ENCODE measurements at places on chromosomes 4 and X. TPM values are rescaled to one million over a fixed set of nuclear protein-coding genes. Genes with fewer than 3 reads are reported as not detected.

GRCh38 chr4:5992171-5992827, 25.9 kb downstream of the C4orf50 start:
- no peak for DNase-seq

GRCh38 chrX:71282514-71283402, 677 bp upstream of the NONO start:
- DNase-seq = no peak

GRCh38 chr4:144903953-144904711, 193.9 kb downstream of the ANAPC10 start:
- DNase-seq = no peak

- DNase-seq = no peak
These were observed 177.6 kb upstream of the SPRY1 start for GRCh38 chr4:123218981-123219380.

- DNase-seq = no peak
These were observed 86.1 kb downstream of the USP46 start for GRCh38 chr4:52572936-52573485.

- no peak for DNase-seq
These were observed 104.9 kb downstream of the FAM13A start for GRCh38 chr4:88952081-88952480.

The SERPINA7 gene
- not detected for total RNA-seq

- DNase-seq = no peak
These were observed 111.2 kb upstream of the ZNF827 start for GRCh38 chr4:146049802-146050201.

DNA sequence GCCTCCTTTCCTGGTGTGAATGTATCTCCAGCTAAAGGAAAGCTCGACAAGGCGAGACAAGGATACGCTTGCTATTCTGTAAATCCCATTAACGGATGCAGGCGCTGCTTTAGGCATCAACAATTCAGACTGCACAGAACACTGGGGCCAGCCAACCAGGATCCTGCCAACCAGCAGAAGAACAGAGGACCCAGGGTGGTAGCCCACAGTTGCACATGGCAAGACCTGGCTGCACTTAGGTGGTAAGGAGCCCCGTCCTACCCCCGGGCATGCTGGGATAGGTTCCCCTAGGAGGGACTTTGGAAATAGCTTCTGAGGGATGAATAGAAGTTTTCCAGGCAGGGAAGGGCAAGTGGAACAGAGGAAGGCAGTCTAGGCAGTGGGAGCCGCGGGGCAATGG, 20.7 kb downstream of the PSAPL1 start:
- DNase-seq = no peak

The STOX2 gene
- total RNA-seq = 66.6 TPM

The NMU gene
- total RNA-seq = 2.1 TPM

DNA sequence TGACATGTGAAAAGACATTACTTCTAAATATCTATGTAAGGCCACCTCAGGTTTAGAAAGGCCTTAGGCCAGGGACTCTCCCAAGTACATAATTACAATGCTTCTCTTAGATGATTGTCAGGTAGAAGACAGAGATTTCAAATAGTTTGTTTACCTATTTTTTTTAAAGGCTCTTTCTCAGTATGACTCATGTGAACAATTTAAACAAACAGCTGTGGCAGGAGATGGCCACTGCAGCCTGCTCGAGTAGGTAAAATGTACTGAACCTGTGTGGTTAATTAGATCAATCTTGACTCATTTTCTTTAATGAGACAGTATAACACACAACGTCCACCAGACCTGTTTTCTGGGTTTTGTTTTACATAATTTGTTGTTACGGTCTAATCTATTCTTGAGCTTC, 50.2 kb downstream of the LEF1 start:
- no peak for DNase-seq

DNA sequence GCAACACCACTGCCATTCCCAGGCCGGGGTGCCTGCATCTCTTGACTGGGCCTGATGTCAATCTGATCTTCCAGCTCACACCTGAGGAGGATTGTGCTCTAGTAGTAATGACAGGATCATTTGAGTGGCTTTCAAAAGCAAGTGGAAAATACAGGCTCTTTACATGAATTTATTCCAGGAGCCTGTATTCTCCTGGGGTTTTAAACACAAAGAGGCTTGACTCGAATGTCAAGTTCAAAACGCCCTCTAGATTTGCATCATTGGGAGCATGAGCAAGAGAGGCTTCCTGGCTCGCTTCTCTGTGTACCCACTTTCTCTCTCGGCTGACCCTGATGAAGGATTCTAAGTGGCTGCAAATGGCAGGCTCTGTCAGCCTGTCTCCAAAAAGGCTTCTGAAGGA, 199.5 kb upstream of the PUDP start:
- DNase-seq = no peak

- no peak for DNase-seq
These were observed 16.2 kb upstream of the FHL1 start for GRCh38 chrX:136130931-136131833.

The GAGE12F gene
- not detected for total RNA-seq

- no peak for DNase-seq
These were observed 193.8 kb downstream of the BCOR start for GRCh38 chrX:39903937-39904336.

- DNase-seq = no peak
These were observed 402.7 kb upstream of the INTU start for GRCh38 chr4:127229855-127230608.

The BANK1 gene
- total RNA-seq = 1.1 TPM

DNA sequence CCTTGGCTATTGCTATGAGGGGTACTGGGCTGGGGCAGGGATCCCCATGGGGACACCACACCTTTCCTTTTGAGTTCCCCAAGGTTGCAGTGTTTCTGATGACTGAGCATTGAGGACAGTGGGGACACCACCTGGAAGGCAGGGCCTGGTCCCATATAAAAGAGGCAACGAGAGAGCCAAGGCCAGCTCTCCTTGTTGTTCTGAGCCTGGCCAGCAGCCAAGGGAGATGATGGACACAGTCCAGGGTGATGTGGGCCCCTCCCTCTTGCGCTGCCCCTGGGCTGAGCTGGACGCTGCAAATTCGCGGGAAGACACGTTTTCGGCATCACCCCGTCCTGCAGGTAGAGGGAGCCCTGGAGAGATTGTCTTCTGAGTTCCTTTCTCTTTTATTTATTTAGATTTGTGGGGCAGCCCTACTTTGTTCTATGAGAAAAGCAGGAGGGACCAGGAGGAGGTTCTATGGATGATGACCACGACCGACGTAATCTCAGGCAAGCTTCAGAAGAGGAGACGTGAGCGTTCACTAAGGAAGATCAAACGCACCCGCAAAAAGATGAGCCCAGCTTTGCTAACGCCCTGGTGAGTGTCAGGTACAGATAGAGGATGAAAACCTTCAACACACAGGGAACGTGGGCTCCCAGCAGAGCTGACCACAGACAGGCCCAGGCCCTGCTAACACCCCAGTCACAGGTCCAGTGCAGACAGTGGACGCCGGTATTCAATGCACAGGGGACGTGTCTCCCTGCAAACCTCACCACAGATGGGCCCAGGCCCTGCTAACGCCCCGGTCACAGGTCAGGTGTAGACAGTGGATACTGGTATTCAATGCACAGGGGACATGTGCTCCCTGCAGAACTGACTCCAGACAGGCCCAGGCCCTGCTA, 97.4 kb downstream of the SHOX start:
- DNase-seq = no peak

- no peak for DNase-seq
These were observed 27.2 kb upstream of the MAGED1 start for GRCh38 chrX:51866210-51866609.

DNA sequence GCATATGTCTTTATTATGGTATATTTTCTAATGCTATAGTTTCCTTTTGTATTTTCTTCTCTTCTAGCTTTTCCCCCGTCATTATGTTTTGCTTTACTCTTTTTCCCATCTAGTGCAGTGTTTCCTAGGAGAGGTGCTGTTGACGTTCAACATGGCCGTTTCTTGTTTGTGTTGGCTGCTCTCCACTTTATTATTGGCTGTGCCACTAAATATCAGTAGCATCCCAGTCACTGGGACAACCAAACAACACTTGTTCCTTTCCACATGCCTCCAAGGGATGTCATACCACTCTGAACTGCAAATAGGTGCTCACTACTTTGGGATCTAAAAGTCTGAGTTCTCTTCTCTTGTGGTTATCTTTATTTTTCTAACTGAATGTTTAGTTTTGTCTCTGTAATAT, 26.5 kb downstream of the GBA3 start:
- no peak for DNase-seq

The TREX2 gene
- 0.66 TPM for total RNA-seq

DNA sequence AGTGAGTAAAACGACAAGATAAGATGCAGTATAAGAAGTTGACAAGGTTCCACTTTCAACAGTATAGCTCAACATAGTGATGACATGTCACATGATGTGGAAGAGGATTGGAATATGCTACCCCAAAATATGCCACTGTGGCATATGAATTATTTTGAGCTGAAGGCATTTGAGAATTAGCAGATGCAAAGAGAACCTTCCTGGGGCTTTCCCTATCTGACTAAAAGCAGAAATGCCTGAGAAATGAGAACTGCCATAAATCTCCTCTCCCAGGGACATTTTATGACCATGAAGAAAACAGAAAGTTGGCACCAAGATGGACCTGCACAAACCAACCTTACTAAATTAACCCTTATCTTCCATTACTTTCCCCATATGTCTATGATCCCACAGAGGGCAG, 24.8 kb downstream of the CDKN2AIP start:
- DNase-seq = no peak

- DNase-seq = no peak
These were observed 276.3 kb upstream of the AGA start for GRCh38 chr4:177718514-177718913.

The ARR3 gene
- not detected for total RNA-seq

DNA sequence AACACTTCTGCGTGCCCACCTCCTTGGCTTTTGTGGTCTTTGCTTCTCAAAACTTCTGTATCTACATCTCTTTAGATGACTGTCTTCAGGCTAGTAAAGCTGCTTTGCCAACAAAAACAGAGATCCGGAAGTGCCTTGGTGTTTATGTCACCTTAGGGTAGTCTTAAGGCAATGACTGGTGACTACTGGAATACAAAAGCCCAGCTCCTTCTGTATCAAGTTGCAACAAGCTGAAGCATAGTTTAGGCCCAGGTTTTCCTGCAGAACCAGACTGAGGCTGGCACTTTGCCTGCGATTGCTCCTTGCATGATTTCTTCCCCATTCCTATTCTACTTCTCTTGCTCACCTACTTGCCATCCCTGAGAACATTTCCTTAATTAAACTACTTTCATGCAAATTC, 333.8 kb downstream of the DMD start:
- DNase-seq = no peak

GRCh38 chrX:17550011-17550410, 175.0 kb downstream of the NHS start:
- no peak for DNase-seq

The PIM2 gene
- 19.5 TPM for total RNA-seq

DNA sequence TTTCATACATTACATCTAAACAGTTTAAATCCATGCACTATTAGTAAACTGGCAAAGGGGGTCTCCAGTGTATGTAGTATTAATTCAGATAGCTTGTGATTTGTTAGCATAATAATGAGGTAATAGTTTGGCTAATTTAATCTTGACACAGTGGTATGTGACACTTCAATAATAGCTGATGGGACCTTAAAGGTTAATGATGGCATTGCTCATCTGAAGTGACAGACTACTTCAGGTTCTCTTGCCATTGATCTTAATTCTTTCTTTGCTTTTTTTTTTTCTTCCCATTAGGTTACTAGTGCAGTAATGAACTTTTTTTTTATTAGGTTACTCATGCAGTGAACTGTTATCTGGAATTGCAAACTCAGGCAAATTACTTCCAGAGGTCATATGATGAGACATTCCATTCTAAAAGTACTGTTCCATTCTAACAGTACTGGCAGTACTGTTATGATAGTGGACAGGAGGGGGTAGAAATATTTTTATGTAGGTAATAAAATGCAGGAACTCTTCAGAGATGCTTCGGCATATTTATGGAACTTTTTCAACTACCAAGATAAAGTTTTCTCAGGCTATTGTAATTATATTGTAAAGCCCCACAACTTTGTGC, 911.3 kb upstream of the LCORL start:
- DNase-seq = no peak

DNA sequence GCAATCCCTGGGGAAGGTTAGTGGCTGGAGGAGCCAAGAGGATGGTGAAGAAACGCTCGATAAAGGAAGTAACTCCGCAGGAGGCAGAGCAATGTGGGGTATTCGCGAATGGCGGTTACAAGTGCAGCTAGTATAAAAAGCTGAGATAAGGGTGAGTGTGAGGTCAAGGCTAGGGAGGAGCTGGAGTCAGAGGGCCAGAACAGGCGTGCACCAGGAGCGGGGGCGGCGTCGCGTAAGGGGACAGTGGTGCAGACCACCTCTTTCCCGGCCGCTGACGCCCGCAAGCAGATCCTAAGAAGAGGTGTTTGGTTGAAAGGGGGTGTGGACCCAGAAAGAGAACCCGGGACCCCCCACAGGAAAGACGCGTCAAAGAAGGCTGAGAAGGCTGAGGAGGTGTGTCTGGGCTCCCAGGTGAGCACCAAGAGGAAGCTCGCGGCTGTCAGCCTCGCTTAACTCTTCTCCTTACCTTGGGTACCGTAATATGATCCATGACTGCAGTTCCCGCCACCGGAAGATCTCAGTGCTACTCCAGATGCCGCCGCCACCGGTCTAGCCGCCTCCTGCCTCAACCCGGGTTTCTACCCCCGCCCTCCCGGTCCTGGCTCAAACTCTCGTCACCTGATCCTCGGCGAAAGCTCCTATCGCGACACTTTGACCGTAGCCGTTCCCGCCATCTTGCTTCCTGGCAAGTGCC, at the start of gene MTMR8:
Gene MTMR8 (minus strand): TSS at position 579 of the 694 bp plus-strand sequence. CDS start 89 bp downstream, at position 490.
- DNase-seq = peak; percentile 70

GRCh38 chrX:15894724-15895123, 40.1 kb upstream of the AP1S2 start:
- no peak for DNase-seq

The MAGEA9B gene
- not detected for total RNA-seq

DNA sequence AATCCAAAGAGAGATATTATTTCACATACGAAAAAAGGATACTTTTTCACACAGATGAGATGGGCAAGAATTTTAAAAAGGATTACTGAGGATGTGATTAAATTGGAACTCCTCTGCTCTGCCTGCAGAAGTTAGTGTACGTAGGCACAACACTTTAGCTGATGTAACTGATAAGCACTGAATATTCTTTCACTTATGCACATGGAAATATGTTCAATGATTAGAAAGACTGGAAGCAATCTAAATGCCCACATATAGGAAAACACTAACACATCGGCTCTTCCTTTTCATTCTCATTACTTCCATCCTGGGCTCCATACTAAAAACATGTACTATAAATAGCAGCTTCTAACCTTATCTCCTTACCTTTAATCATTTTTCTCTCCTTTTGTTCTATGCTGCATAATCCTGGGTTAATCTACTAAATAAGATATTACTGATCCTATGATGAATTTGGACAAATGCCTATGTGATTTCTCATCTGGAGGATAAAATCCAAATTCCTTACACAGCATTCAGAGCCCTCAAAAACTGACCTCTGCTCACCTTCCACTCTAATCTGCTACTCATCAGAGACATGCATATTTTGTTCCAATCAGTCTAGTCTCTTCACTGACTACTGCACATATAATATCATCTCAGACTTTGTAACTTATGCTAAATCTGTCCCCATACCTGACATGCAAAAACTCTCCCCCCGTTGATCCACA, 197.8 kb downstream of the PDGFC start:
- no peak for DNase-seq

Measured in dorsolateral prefrontal cortex (tissue), 122 donors.